ENCODE measurements at places on chromosomes 13 and 19. TPM values are rescaled to one million over a fixed set of nuclear protein-coding genes. Genes with fewer than 3 reads are reported as not detected.

Gene KCNN1
- 5.5 TPM for total RNA-seq

Gene ANGPTL8
- not detected for total RNA-seq

GRCh38 chr13:78103936-78104335 is 185.3 kb upstream of the EDNRB start:
- DNase-seq = no peak

- peak; percentile 55 for DNase-seq
Measured at GRCh38 chr13:46896341-46897137, at the start of gene HTR2A. Gene HTR2A (minus strand): TSS chr13:46897053. CDS start chr13:46895906, 1,147 bp downstream.

DNA sequence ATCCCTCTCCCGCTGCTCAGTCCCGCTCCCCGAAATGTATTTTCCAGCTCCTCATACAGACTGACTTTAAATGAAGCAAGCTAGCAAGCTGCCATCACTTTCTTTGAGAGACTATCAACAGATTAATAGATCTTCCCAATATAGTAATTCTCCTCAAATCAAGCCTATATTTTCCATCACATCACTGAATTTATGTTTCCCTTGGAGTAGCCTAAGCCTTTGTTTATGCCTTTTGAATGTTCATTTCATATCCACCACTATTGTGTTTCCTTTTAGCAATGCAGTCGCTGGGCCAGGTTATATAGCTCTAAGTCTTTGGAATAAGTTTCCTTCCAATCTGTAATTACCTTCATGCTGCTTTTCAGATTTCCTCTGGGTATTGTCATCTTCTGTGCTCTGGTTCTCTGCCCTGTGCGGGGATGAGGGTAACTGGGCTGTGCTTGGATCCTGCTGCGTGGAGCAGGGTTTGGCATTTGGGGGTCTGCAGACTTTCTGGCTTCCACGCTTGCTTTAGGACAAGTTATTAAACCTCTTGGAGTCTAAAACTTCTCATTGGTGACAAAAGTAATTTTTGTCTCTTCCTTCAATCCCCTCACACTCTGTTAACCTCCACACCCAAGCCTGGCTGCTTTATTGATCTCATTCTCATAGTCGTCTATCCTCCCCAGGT is 256.9 kb downstream of the DLEU7 start:
- DNase-seq = no peak

DNA sequence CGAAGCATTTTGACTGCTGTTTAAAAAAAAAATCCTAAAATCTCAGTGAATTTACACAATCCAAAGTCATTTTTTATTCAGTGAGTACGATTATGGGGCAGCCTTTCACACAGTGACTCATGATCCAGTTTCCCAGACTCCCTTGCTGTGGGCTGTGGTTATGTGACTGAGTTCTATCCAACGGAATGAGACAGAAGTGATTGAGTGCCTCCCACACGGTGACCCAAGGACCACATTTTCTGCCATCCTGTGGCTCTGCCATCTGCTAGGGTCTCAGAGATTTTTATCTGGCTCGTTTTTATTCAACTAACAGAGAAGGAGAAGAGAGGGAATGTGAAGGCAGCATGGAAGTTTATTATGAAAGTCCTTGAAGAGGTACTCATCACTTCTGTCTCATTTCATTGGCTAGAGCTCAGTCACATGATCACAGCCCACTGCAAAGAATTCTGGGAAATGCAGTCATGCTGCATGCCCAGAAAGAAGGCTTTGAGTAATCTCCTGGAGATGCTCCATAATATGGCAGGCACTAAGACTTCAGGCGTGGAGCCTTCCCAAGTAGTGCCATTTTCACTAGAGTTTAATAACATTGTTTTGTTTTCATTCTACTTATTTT is 999.4 kb downstream of the UQCRFS1 start:
- no peak for DNase-seq

DNA sequence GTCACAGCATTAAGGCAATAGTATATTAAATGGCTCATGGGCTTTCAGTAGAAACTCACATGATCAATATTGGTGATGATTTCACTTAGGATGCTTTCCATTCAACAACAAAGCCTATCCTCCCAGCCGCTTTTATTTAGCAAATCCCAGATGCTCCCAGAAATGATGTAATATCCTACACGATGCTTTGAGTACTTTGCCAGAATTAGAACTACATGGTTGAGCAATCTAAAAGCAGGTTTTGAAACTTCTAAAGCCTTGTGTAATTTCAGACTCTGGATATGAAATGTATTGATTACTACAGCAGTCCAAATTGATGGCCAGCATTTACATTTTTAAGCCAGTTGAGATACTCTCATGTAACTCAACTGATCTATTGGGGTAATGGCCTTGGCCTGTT is 13.6 kb downstream of the DLEU7 start:
- DNase-seq = no peak

DNA sequence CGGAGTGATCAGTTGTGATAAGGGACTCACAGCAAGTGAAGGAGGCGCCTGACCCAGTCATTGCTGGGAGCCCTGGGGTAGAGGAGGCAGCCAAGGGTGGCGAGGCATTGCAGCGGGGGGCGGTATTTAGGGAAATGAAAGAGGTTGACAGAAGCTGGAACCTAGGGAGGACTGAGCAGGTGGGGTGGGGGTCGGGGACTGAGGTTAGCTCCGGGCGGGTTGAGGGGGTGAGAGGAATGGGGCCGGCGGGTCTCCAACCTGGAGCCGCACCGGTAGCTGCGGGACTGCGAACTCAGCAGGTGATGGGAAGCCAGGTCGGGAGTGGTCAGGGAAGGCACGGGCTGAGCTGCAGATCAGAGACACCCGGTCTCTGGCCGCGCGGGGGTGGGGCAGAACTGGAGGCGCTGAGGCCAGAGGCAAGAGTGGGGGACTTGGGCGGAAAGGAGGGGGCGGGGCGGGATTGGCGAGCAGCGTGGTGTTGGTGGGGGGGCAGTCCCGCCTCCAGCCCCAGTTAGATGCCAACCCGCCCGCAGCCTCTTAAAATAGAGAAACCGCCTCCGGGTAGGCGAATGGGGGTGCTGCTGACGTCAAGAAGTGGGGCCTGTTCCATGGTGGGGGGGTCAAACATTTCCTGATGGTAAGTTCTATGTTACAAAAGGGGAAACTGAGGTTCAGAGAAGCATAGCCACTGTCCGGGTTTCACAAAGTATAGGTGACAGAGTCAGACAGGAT is 1.5 kb downstream of the MAST3 start:
- DNase-seq = peak; percentile 50

DNA sequence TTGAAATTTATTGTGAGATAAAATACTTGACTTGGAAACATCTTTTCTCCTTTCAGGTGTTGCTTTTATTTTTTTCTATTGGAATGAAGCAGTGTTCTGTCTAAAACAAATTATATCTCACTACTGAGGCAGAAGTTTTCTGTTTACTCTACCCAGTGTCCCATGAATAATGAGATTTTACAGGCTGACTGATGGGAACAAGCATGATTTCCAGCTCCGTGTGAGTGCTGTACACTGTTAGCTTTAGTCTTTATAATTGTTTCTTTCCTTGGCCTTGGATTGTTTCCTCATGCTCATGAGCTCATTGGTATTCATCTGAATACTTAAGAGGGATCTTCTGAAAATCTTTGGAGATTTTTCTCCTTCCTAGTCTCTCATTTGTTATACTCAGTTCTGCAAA is 2049.5 kb upstream of the PRR20A start:
- peak; percentile 18 for DNase-seq

- DNase-seq = no peak
Measured at GRCh38 chr13:90154311-90154960, 1193.1 kb upstream of the MIR17HG start.

- DNase-seq = no peak
Measured at GRCh38 chr13:76164290-76164689, 528.2 kb downstream of the LMO7 start.

DNA sequence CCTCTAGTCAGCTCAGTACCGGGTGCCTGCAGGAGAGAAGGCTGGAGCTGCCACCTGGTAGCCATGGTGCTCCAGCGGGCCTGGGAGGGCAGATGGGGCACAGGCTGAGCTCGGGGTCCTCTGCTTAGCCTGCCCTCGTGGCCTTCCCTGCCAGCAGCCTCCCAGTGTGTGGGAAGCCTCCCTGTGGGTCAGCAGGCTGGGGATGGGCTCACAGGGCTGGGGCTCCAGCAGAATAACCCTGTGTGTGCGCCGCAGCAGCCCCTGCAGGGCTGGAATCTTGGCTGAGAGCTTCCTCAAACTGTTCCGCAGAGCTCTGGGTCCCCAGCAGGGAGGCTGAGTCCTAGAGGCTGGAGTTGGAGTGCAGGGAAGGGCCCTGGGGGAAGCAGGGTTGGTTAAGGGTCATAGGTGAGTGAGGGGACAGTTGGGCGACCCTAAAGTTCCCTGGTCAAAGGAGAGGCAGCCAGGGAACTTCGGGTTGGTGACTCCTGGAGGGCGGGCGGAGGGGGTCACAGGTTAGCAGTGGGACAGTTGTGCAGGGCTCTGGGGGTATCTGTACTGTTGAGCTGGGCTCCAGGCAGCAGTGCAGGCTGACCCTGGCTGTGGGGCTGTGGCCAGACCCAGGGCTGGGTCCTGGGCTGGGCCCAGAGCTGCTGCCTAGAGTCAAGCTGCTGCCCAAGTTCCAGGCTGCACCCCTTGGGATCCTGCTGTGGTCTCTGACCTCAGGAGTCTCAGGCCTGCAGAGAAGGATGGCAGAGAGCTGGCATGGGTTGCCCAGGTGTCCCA is 14.0 kb downstream of the ARHGAP33 start:
- DNase-seq = no peak

DNA sequence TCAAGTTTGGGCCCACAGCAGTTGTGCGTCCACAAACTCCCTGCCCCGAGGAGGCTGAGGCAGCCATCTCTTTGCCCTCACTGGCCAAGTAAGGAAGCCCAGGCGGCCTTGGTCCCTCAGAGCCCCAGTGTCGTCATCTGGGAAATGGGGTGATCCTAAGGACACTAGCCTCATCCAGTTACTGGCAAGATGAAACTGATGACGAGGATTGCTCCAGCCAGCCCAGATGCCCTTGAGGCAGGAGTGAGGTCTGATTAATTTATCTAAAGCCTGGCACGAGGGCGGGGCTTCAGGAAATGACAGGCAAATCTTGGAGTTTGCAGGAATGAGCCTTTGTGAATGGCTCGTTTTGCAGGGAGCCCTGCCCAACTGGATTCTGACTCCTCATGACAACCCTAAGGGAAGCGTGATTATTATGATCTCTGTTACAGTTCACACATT is 5.6 kb downstream of the LIPE start:
- DNase-seq = no peak

GRCh38 chr19:47813995-47814328 is 7.8 kb upstream of the CRX start:
- no peak for DNase-seq
